ENCODE measurements at places on chromosomes 1 and 21.

DNA sequence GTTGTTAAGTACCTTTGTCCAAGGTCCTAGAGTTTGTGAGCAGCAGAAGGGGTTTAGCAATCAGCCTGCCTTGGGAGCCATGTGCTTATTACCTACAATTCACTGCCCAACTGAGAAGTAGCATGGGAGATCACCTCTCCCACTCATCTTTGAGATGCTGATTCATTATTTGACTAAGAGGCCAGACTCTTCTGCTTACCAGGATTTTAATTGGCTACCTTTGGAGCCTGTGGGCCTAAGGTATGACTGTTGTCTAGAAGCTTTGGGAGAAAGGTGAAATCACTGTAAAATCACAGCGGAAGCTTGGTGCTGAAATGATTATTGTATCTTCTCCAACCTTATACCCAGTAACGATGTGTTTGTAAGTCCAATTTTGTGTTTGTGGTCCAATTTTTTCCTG lies 213.4 kb downstream of the ST6GALNAC3 start:
- DNase-seq: no peak

- no peak for DNase-seq
Measured at GRCh38 chr1:51442616-51443015, 76.5 kb downstream of the EPS15 start.

DNA sequence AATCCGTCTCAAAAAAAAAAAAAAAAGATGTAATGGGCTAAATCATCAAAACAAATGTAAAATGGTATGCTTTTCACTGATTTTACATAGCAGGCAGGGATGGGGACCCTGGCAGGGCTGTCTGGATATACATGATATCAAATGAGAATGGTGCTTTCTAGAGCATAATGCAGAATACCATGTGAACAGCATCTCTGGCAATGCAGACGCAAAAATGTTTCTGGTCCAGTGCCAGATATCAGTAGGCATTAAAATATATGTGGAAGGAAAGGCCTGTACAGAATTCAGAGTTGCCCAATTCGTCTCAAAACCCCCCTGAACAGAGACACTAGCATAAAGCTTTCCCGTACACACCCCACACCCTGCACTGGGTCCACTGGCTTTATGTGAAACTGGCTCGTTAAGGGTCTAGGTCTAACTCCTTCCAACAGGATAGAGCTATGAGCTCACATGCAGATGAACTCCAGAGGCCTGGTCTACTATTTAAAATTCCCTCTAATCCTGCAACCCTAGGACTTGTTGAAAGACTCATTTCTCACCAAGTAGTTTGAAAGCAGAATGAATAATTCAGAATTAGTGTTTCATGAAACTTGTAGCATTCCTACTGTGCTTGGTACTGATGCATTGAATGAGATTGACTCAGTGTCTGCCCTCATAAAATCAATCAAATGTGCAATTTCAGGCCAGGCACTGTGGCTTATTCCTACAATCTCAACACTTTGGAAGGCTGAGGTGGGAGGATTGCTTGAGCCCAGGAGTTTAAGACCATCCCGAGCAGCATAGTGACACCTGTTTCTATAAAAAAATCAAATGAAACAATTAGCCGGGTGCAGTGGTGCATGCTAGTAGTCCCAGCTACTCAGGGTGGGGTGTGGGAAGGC lies 2.6 kb upstream of the MYSM1 start:
- DNase-seq: no peak

DNA sequence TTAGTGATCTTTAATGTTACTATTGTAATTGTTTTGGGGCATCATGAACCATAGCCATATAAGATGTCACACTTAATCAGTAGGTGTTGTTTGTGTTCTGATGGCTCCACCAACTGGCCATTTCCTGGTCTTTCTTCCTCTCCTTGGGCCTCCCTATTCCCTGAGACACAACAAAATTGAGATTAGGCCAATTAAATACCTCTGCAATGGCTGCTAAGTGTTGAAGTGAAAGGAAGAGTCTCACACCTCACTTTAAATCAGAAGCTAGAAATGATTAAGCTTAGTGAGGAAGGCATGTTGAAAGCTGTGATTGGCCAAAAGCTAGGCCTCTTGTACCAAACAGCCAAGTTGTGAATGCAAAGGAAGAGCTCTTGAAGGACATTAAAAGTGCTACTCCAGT lies 30.7 kb downstream of the PPP2R5A start:
- DNase-seq: no peak

- DNase-seq: no peak
Measured at GRCh38 chr1:232493869-232494268, 136.1 kb downstream of the SIPA1L2 start.

GRCh38 chr1:200409203-200409760 lies 554 bp downstream of the ZNF281 start:
- DNase-seq: peak; percentile 57

- no peak for DNase-seq
Measured at GRCh38 chr1:184485751-184486723, 99.2 kb downstream of the C1orf21 start.

GRCh38 chr1:13908128-13908527 lies 208.1 kb downstream of the PRDM2 start:
- no peak for DNase-seq
